ENCODE measurements at places on chromosomes 12 and 14. TPM values are rescaled to one million over a fixed set of nuclear protein-coding genes. Genes with fewer than 3 reads are reported as not detected.

Gene KRT83
- not detected for total RNA-seq

DNA sequence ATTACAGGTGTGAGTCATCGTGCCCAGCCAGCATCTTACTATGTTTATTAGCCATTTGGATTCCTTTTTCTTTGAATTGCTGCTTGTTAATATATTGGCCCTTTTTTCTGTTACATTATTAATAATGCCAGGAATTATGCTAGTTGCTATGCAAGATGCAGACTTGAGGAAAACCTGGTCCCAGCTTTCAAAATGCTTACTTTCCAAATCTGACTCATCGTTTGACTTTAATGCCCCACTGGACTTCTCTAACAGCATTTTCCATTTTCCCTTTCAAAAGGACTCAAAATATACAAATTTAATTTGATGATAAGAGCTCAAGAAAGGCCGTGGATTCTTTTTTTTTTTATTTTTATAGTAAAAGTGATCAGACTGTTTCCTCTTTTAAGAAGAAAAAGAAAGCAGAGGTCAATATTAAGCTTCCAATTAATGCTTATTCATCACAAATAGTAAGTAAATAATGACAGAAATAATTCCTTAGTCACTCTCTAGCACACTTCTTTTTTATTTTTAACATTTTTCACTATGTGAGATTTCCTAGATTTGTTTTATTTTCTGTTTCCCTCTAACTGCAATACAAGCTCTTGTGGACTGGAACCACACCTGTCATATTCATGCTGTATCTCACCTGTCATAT lies 146.1 kb upstream of the FGD4 start:
- no peak overlapping the region for H3K4me3 ChIP-seq
- no peaks in the 10 kb centered on the region for H3K36me3 ChIP-seq
- no peak overlapping the region for H3K27ac ChIP-seq
- no peaks in the 10 kb centered on the region for H3K4me1 ChIP-seq
- no peaks in the 10 kb centered on the region for H3K27me3 ChIP-seq

DNA sequence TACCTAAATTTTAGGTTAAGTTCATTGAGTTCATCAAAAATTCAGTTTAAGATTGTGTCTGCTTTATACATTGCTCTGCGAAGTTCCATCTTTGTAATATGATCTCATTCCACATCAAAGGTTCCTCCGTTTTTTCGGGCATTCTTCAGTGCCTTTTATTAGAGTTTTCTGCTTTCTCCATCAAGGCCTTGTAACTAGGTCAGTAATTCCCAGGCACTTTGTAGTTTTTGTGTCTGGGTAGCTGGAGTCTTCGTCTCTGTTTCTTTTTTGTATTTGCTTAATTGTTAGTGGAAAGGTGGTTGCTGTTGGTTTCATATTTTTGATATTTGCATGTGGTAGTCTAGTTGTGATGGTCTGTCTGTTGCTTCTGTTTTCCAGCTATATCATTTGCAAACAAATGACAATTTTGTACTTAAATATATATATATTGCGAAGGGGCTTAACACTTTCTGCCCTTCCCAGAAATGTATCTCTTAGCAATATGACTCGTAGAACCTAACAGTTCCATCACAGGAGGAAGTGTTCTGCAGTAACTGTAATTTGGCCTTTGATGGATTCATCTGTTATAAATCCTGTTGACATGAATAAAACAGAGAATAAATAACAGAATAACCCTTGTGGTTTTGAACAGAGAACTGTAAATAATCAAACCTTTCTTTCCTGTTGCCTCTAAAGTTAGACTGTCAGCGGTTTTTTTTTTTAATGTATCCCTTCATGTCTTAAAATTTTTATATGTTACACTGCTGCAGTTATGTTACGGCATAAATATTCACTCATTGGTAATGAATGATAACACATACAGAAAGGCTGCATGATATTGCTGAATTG lies 88.4 kb upstream of the DYNC1H1 start:
- no peaks in the 10 kb centered on the region for H3K36me3 ChIP-seq
- H3K27ac ChIP-seq: no peak overlapping the region
- no peaks in the 10 kb centered on the region for H3K27me3 ChIP-seq
- peaks cover 6% of the 10 kb centered on the region for H3K4me1 ChIP-seq
- H3K4me3 ChIP-seq: no peak overlapping the region

DNA sequence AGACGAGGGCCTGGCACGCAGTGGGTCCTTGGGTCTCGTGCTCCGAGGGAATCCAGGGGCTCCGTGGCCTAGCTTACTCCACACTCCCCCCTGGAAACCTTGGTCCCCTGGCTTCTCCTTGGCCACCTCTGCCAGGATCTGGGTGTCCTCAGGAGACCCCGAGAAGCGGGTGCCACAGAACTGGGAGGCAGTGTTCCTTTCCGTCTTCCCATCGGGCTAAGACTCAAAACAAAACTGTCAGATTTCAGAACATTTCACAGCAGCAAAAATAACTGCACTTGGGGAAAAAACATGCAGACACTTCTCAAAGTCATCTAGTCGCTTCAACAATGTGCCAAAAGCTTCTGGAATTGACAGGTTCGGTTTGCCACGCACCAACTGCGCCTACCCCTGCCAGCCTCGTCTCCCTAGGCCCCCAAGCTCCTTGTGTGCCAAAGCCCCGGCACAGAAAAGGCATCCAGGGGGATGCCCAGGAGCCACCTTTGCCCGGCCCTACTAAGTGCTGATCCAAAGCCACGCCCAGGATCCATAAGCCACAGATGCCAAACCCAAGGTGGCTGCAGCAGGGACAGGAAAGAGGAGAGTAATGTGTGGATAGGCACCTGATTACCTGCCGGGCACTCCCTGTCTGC lies 58.4 kb upstream of the DIO3 start:
- peak; percentile 18 for DNase-seq
- no peak overlapping the region for H3K4me3 ChIP-seq
- peaks cover 12% of the 10 kb centered on the region for H3K4me1 ChIP-seq
- no peaks in the 10 kb centered on the region for H3K36me3 ChIP-seq
- no peak overlapping the region for H3K27ac ChIP-seq

Gene RND1
- total RNA-seq: 0.94 TPM

GRCh38 chr12:79826267-79827128 lies 108.4 kb downstream of the PPP1R12A start:
- H3K27ac ChIP-seq: no peak overlapping the region
- H3K4me1 ChIP-seq: no peaks in the 10 kb centered on the region
- H3K27me3 ChIP-seq: no peaks in the 10 kb centered on the region
- DNase-seq: no peak
